Activated CD4-positive, alpha-beta memory T cell treated with anti-CD3 and anti-CD28 coated beads for 36 hours (primary cell): ENCODE measurements at places on chromosomes 12 and 14.

GRCh38 chr14:22599349-22599748 is 1.2 kb downstream of the ABHD4 start:
- H3K27me3 ChIP-seq: no peaks in the 10 kb centered on the region
- H3K27ac ChIP-seq: peak overlapping the region; percentile 71
- DNase-seq: no peak
- H3K36me3 ChIP-seq: peaks cover 16% of the 10 kb centered on the region
- H3K4me1 ChIP-seq: peaks cover 30% of the 10 kb centered on the region

DNA sequence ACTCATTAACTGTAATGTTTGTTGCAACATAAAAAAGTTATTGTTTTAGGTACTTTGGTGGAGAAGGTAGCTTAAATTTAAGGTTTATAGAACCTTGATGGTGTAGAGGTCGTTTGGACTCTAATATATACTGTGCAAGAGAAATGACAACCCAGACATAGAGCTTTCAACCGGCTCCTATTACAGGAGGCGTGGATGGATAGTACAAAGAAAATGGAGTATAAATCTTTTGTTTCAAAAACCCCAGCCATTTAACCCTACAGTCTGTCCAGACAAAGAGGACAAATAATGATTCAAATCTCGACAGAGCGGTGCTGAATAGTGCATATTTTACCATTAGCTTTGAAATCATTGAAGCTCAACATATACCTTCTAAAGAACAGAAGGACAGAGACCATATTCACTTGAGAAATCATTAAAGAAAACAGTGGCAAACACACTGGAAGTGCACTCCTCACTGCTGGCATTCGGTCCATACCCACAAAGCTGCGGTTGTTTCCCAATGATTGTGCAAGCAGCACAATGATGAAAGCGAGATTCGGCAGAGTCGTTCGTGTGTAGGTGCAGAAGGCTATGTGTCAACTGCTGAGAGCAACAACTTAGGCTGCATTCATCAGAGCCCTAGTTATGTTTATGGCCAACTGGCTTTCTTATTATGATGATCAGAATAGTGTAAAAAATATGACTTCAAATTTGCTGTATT is 688.6 kb downstream of the NOVA1 start:
- no peaks in the 10 kb centered on the region for H3K27me3 ChIP-seq
- H3K4me3 ChIP-seq: no peak overlapping the region
- H3K36me3 ChIP-seq: no peaks in the 10 kb centered on the region
- DNase-seq: no peak

DNA sequence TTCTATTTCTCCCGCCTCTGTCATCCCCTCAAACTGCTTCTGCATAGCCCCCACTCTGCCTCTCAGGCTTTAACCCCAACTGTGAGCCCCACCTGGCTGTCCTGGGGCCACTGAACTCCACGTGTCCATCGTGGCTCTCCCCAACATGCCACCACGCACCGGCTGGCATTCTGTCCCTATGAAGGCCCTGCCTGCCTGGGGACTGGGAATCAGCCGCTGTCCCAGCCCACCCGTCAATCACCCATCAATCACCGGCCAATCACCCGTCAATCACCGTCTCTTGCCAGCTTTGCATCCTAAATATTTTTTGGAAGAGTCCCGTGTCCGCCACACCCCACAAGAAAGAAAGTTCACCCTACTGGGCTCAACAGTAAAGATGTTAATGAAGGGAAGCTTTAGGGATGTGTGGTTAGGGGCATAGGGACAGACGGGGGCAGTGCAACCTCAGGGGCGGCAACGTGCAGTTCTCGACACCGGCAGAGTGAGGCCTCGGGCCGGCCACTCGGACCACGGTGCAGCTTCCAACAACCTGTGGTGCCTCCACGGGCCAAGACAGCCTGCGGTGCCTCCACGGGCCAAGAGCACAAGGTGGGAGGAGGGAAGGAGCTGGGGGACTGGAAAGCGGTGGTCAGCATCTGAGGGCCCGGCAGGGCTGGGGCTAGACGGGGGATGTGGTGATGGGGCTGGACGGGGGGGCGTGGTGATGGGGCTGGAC is 85.6 kb downstream of the GALNT9 start:
- no peaks in the 10 kb centered on the region for H3K36me3 ChIP-seq
- H3K4me3 ChIP-seq: no peak overlapping the region
- H3K4me1 ChIP-seq: peaks cover 5% of the 10 kb centered on the region

- peaks cover 38% of the 10 kb centered on the region for H3K36me3 ChIP-seq
- H3K27ac ChIP-seq: no peak overlapping the region
- no peaks in the 10 kb centered on the region for H3K27me3 ChIP-seq
- no peak overlapping the region for H3K4me3 ChIP-seq
- H3K4me1 ChIP-seq: peaks cover 26% of the 10 kb centered on the region
Measured at GRCh38 chr12:109966546-109966945, 29.6 kb downstream of the GIT2 start.

DNA sequence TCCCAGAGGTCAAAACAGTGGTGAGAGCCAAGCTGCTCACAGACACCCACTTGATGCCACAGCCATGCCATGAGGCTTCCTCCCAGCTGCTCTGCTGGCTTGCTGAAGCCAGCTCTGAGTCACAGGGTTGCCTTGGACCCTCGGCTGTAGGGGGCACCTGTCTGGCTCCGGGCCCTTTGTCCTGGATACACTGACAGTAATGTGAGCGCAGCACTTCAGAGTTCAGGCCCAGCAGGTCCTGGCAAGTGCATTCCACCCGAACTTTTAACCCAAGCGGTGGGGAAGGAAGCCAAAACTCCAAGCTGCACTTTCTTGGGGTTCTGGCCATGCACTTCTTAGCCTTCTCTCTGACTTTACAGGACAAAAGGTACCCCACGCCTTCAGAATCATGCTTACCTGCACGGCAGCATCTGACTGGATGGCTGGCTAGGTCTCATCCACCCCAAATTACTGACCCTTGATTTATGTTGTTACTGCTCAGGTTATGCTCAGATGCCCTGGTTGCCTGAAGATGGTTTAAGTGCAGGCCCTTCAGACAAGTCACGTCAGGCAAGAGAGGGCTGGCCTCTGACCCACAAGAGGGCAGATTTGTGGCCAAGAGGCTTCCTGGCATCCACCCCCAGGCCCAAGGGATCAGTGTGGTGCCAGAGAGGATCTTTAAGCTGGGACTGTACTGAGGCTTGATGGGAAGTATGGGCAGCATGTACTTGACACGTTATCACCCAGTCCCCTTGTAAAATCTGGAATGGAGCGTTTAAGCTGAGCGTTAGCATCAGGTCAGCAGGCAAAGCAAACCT is 24.8 kb downstream of the SLC25A29 start:
- no peak overlapping the region for H3K4me3 ChIP-seq
- DNase-seq: no peak
- H3K36me3 ChIP-seq: peaks cover 5% of the 10 kb centered on the region
- H3K4me1 ChIP-seq: peaks cover 24% of the 10 kb centered on the region
- no peaks in the 10 kb centered on the region for H3K27me3 ChIP-seq

DNA sequence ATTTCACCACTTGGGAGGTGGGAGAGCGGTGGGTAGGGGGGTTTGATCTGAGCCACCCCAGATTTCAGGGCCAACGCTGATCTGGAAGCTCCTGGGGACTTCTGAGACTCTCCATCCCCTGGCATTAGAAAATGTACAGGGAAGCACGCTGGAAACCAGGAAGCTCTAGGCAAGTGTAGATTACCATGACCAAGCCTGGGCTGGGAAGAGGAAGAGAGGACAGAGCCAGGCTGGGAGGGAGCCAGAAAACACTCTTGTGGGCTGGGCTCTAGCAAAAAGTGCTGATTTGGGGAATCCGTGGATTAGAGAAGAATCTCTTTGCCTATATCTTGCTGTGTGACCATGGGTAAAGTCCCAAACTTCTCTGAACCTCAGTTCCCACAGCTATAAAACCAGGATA is 236.7 kb downstream of the BCL11B start:
- H3K4me1 ChIP-seq: no peaks in the 10 kb centered on the region
- no peaks in the 10 kb centered on the region for H3K27me3 ChIP-seq
- no peak overlapping the region for H3K4me3 ChIP-seq
- H3K36me3 ChIP-seq: no peaks in the 10 kb centered on the region
- no peak for DNase-seq
- H3K27ac ChIP-seq: no peak overlapping the region

DNA sequence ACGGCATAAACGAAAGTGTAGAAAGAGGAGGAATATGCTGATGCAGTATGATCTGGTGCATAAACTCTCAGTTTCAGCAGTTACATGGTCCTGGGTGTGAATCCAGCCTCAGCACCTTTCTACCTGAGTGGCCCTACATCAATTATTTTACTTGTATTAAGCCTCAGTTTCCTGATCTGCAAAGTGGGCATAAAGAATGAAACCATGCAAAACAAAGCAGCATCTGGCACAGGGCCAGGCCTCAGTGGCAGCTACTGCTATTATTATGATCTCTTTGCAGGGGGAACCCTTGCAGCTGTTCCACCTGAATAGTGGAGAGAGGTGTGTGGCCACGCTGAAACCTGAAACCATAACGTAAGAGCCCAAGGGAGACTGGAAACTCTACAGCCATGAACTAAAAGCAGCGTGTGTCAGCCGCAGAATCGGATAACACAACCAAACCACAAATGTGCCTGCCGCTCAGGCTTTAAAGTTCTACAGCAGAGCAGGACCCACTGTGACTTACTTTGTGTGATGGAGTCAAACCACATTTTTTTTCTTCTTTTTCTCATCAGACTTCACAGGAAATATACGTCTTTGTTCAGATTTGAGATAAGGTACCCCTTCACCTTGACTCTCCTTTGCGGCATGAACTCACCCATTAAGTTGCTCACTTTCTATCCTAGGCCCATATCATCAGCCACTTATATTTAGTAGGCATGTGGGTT is 29.2 kb upstream of the FOS start:
- peak overlapping the region; percentile 33 for H3K4me3 ChIP-seq
- H3K36me3 ChIP-seq: no peaks in the 10 kb centered on the region

DNA sequence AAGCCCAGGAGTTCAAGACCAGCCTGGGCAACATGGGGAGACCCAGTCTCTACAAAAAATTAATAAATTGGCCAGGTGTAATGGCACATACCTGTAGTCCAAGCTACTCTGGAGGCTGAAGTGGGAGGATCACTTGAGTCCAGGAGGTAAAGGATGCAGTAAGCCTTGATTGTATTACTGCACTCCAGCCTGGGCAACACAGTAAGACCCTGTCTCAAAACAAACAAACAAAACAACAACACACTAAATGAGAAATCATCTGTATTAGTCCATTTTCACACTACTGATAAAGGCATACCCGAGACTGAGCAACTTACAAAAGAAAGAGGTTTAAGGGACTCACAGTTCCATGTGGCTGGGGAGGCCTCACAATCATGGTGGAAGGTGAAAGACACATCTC is 4.7 kb upstream of the MLXIP start:
- no peaks in the 10 kb centered on the region for H3K27me3 ChIP-seq
- H3K4me3 ChIP-seq: no peak overlapping the region
- no peak overlapping the region for H3K27ac ChIP-seq

DNA sequence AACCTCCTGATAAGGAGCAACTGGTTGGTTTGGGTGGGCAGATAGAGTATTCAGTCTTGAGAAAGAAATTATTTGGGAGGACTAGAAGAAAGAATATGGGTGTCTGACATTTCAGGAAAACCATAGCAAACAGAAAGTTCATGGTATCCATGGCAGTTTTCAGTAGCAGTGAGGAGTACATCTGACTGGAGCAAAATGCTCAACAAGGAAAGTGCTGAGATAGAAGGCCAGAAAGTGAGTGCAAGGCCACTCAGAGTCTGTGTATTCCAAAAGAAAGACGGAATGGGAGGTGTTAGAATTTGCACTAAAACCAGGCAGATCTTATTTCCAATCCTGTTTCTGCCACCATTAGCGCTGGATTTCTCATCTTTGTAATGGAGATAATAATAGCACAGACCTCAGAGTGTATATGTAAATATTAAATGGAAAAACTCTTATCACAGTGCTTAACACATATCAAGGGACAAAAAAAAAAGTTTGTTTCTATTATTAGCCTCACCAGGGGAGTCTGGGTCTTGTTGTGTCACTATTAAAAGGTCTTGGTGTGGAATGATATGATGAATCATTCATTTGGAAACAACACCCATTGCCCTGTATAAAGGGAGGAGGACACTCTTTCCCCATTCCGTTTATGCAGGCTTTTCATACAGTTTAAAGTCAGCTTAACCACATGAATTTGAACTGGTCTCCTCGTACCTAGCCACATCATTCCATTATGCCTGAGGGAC is 349.8 kb downstream of the IPO8 start:
- no peaks in the 10 kb centered on the region for H3K4me1 ChIP-seq
- H3K36me3 ChIP-seq: no peaks in the 10 kb centered on the region
- no peak overlapping the region for H3K27ac ChIP-seq

DNA sequence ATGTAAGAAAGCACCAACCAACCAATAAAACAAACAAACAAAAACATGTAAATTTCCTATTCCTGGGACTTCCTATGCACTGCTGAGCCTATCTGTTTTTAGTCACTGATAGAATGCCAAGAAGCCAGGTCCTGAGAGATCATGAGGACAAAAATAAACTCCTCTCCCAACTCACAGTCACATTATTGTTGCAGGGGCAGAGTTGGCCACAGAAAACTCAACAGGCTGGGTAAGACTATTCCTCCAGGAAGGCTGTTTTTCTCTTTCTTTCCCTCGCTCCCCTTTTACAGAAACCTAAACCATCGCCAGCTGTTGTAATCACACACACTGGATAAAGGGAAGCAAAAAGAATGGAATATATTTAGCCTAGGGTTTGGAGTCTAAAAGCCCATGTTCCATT is 55.8 kb upstream of the METAP2 start:
- no peak overlapping the region for H3K4me3 ChIP-seq
- no peaks in the 10 kb centered on the region for H3K4me1 ChIP-seq
- DNase-seq: no peak

- H3K36me3 ChIP-seq: no peaks in the 10 kb centered on the region
- H3K27ac ChIP-seq: no peak overlapping the region
- DNase-seq: no peak
Measured at GRCh38 chr12:104608998-104609397, 152.2 kb downstream of the CHST11 start.

GRCh38 chr14:100129161-100129589 is 30.3 kb downstream of the DEGS2 start:
- H3K36me3 ChIP-seq: peaks cover 36% of the 10 kb centered on the region
- DNase-seq: no peak
- no peak overlapping the region for H3K4me3 ChIP-seq
- no peaks in the 10 kb centered on the region for H3K27me3 ChIP-seq
- no peak overlapping the region for H3K27ac ChIP-seq
- peaks cover 4% of the 10 kb centered on the region for H3K4me1 ChIP-seq

DNA sequence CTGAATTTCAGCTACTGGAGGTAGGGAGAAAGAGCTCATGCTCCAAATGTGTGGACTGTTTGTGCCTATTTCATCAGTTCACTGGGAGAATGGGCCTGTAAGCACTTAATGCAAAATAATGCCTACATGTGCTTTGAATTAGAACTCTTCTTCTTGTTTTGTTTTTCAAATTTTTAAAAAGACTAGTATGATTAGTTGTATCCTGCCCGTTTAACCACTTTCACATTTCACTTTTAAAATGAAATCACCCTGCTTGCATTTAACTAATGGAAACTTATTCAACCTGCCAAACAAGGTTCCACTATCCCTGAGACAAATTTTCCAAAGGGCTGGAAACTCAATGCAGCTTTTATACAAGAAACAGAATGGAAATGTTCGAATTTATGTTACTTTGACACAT is 79.7 kb downstream of the SAMD4A start:
- H3K36me3 ChIP-seq: no peaks in the 10 kb centered on the region
- no peak overlapping the region for H3K4me3 ChIP-seq
- DNase-seq: no peak
- H3K27ac ChIP-seq: no peak overlapping the region
- peaks cover 14% of the 10 kb centered on the region for H3K4me1 ChIP-seq
